ENCODE measurements at places on chromosomes 2 and 18.
A peak's percentile ranks its signal among the peaks of the same experiment; 100 is the strongest.

GRCh38 chr2:37873229-37873628 is 51.9 kb upstream of the RMDN2 start:
- no peak for DNase-seq

DNA sequence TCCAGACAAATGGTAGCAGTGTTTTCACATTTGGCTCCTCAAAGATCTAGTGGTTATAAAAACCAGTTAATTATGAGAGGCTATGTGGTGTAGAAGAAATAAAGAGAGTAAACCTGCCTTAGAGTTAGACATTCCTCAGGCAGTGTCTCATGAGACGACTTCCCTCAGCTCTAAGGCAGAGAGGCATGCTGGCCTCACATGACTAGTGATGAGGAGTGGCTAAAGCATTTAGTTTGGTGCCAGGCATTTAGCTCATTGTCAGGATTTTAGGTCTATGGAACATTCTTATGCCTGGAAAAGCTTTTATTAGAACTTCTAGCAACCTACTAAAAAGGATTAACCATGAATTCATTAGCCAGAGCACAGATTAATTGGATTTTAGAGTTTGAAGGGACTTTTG is 90.3 kb downstream of the RPRM start:
- DNase-seq = no peak

DNA sequence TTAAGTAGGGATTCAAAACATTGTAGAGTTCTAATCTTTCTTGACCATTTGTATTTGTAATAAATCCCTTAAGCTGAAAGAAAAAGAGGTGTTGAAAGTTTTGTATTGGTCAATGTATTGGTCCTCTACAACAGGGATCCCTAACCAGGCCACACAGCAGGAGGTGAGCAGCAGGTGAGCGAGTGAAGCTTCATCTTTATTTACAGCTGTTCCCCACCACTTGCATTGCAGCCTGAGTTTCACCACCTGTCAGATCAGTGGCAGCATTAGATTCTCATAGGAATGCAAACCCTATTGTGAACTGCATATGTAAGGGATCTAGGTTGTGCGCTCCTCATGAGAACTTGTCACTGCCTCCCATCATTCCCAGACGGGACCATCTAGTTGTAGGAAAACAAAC is 715.7 kb upstream of the NXPH2 start:
- DNase-seq = no peak

GRCh38 chr2:42951263-42951938 is 159.0 kb upstream of the HAAO start:
- no peak for DNase-seq

DNA sequence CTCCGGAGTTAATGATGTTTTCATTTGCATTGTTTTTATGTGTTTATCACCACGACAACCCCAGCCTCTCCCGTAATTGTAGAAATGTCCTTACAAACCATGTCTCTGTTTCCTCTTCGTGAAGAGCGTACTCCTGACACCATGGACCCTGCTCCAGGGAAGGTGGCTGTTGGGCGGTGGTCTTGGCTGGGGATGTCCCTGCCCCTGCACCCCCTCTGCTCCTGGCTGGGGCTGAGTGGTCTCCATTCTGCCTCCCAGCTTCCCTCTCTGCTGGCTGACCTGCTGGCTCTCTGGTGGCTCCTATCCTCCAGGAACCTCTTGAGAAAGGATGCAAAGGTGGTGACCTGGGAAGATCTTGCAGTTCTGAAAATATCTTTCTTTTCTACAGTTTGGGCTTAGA is 81.1 kb downstream of the ASB1 start:
- no peak for DNase-seq

GRCh38 chr2:162545254-162545653 is 201.3 kb downstream of the GCA start:
- DNase-seq = no peak

DNA sequence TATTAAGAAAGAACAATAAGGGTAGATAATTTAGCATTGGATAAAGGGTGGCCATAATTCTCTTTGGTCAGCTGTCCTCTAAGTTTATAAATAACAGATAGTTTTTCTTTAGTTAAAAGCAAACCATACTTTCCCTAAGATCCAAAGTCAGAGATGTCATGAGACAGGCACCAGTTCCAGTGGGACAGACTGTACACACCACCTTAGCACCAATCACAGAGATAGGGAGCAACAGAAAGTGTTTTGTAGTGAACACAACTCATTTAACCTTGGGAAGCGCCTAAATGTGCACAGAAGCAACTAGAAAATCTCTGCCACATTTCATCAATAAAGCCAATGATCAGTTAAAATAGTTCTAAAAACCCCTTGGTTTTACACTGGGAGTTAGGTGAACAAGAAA is 186.8 kb upstream of the SMAD7 start:
- no peak for DNase-seq

DNA sequence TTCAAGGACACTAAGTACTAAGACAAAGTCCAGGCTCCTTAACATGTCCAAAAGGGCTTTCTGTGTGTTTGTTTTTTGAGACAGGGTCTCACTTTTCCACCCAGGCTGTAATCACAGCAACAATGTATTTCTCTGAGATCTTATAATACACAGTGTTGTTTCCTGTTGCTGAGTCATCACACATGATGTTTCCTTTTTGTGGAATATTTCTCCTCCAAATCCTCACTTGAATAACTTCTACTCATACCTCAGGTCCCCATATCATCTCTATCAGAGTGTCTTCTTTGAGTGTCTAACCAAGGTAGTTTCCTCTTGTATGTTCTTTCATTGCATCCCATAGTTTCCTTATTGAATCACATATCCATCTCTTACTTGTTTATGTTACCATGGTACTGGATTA is 632.0 kb upstream of the PIK3C3 start:
- DNase-seq = no peak

GRCh38 chr2:25672494-25673299 is 680 bp downstream of the DTNB start:
- peak; percentile 21 for DNase-seq

DNA sequence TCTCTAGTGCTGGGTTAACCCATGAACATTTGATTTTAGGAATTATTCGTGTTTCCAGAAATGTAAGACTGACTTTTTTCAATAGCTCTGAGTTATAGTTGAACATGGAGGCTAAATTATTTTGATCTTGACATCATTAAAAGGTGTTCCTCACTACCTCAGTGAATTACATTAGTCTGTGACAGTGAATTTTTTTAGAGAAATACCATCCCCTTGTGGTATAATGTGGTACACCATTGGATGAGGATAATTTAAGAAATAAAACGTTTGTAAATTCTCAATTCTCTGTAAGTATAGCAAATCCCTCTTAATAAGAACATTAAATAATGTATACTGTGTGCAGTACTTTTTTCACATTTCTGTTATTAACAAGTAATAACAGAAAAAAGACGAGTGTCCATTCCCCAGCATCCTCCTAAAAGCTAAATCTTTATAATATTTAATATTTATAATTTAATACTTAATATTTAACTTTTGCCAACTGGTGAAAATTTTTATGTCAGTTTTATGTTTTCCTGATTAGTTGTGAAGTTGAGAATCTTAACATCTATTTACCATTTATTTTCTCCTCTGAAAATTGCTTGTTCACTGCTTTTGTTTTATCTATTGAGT is 70.3 kb upstream of the CWC22 start:
- no peak for DNase-seq

DNA sequence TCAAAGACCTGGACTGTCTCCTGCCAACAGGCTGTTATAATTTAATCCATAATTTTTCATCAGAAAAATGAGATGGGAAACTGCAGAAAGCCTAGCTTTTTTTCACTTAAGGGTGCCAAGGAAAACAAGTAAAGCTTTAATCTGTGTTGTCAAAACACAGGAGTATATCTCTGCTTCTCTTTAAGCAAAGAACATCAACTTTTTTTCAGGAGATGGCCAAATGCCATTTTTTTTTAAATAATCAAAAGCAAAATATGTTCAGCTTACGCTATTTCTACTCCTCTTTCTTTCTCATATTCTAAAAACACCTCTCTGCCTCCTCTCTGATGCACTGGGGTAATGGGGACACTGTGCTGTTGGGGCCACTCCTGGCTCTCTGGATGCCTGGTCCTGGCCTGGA is 73.1 kb upstream of the NXPH2 start:
- no peak for DNase-seq

DNA sequence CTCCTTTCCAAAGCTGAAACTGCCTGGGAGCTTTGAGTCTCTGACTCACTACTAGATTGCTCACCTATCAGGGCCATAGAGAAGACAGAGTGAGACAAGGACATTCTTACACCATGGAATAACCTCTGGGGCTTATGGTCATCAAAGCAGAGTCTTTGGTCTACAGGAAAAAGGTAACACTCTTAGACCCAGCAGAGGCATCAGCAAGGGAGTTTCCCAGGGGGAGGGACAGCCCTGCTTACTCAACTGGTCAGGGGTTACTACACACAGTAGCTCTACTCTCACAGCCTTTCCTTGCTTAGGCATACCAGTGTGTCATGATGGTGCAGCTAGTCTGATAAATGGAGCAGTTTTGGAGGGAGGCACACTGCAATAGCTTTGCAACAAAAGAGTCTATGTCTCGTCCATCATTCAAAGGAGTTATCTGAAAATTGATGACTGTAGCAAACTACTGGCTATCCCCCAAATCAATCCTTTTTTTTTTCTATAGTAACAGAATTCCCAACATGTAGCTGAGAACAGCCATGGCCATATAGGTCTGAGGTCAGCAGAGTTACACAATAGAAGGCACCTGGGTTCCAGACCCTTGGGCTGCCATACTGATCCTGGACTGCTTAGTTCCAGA is 22.4 kb upstream of the CD28 start:
- DNase-seq = peak; percentile 90

DNA sequence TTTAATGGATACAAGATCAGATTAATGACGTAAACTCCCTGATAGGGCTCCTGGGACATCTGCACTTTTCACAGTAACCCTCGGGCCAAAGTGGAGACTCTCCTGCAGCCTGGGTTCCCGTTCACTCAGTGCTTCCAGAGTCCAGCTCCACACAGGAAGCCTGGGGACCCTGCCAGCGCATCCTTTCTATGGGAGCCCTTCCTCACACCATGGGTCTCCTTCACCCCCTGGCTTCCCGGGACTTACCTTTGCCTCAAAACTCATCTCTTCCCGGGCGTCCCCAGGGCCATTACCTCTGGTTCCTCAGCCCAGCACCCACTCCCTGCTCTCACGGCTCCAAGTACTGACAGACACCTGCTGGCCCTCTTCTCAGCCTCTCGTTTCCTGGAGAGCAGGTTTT is 40.7 kb upstream of the KLF11 start:
- no peak for DNase-seq

DNA sequence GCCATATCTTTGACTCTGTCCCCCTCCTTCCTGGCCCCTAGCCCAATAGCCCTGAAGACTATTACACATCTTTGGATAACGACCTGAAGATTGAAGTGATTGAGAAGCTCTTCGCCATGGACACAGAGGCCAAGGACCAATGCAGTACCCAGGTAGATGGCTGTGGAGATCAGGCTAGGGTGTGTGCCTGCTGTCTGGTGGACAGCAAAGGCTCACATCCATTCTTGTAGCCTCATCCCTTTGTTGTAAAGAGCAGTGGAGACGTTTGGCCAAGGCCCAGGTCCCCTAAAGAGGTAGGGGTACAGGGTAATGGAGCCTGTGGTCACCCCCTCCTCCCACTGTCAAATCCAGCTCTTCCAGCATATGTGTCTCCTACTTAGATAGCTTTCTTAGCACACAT is 81.4 kb downstream of the EPAS1 start:
- DNase-seq = no peak

DNA sequence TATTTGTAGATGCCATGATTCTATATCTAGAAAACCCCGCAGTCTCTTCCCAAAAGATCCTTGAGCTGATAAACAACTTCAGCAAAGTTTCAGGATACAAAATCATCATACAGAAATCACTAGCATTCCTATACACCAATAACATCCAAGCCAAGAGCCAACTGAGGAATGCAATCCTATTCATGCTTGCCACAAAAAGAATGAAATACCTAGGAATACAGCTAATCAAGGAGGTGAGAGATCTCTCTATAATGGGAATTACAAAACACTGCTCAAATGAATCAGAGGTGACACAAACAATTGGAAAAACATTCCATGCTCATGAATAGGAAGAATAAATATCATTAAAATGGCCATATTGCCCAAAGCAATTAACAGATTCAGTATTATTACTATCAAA is 551.4 kb upstream of the SLC39A10 start:
- no peak for DNase-seq

- peak; percentile 62 for DNase-seq
Observed at GRCh38 chr2:152537081-152537651, 180.1 kb downstream of the PRPF40A start.

DNA sequence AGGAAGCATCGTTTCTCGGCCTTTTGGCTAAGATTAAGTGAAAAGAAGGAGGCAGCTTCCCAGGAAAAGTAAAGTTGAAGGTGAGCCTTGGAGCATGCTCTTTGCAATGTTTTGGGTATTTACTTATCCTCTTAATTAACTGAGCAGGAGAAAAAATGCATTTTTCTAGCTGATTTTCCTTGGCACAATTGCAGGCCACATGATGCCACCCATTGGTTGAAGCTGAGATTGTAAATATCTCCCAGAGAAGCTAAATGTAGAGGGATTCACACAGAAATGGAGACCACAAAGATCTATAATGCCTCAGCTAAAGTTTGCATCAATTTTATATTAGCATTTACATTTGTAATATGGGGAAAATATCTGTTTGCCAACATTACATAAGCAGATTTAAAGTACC is 294.1 kb downstream of the KCNS3 start:
- no peak for DNase-seq

GRCh38 chr2:215612786-215613185 is 176.9 kb upstream of the FN1 start:
- DNase-seq = peak; percentile 85

GRCh38 chr2:64015391-64015790 is 3.8 kb downstream of the VPS54 start:
- DNase-seq = peak; percentile 60

DNA sequence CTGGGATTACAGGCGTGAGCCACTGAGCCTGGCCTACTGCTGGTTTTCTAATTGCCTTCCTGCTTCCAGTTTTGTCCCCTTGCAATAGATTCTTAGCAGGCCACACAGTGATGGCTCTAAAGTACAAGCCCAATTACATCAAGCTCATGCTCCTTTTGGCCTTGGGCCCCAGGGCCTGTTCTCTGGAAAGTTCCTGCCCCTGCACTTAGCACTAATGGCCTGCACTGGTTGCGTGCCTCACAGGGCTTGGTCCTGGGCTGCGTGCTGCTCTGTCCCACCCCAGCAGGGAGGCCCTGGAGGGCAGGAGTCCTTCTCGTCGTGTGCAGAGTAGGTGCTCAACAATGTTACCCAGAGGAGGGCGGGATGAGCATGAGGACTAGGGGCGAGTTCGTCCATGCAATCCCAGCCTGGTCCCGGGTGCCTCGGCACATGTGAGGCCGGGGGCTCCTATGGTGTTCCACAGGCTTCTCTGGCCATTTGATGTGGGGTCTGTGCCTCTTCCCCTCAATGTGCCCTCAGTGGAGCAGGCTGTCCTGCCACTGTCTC is 51.7 kb downstream of the PDCL3 start:
- no peak for DNase-seq

All from suppressor macrophage treated with lipopolysaccharide for 4 hours (primary cell).